Right cardiac atrium (tissue), 5 donors: ENCODE measurements at places on chromosomes 3 and 15. TPM values are rescaled to one million over a fixed set of nuclear protein-coding genes. Genes with fewer than 3 reads are reported as not detected.
A peak's percentile ranks its signal among the peaks of the same experiment; 100 is the strongest.

DNA sequence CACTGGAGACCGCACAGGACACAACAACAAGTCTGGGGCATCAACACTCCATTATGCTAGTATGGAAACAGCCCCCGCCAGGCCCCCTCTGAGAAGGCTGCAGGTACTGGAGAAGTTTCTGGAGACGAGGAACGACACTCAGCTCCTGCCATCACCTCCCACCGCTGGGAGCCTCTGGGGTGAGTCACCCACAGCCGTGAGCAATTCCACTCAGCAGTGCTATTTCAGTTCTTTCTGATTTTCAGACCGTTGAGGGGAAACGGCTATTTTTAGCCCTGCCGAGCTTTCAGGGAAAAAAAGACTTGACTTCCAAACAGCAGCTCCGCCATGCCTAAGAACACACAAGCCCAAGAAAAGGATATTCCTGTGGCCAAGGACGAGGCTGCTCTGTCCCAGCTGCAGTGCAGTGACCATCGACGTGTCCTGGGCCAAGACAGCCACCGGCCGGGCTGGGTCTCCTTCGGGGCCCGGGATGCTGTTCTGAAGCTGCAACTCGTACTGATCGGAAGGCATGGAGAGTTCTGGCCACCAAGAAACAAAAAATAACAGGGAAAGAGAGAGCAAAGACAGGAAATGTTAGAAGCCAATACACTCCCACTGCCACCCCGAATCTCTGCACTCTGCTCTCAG is 40.8 kb downstream of the NUP210 start:
- DNase-seq: no peak

DNA sequence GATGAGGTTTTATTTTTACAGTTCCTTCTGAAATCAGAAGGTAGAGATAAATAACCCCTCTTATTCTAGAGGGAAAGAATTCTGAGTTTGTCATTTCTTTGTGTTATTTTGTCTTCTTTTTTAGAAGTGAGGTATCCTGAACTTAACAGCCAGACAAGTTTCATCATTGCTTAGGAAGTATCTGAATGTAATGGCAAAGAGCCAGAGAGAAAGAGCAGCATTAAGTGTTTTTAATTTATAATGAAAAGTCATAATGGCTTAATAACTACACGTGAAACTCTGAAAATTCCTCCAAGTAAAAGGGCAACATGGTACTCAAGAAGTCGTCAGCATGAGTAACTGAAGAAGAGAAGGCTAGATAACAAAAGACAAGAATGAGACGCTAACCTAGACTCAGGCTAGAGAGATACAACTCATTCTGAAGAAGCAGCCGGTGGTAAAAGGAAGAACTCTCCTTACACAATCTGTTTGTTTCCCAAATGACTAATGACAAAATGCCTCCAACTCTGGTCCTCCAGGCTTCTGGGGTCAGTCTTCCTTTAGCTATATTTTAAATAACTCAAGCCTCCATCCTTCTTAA is 116.2 kb upstream of the NECTIN3 start:
- no peak for DNase-seq

- DNase-seq: no peak
Observed at GRCh38 chr3:13451301-13451673, 28.8 kb upstream of the HDAC11 start.

- peak; percentile 47 for DNase-seq
Observed at GRCh38 chr15:25171111-25171811, 216.5 kb downstream of the SNRPN start.

- no peak for DNase-seq
Observed at GRCh38 chr15:79901958-79902357, 5.1 kb upstream of the MTHFS start.

DNA sequence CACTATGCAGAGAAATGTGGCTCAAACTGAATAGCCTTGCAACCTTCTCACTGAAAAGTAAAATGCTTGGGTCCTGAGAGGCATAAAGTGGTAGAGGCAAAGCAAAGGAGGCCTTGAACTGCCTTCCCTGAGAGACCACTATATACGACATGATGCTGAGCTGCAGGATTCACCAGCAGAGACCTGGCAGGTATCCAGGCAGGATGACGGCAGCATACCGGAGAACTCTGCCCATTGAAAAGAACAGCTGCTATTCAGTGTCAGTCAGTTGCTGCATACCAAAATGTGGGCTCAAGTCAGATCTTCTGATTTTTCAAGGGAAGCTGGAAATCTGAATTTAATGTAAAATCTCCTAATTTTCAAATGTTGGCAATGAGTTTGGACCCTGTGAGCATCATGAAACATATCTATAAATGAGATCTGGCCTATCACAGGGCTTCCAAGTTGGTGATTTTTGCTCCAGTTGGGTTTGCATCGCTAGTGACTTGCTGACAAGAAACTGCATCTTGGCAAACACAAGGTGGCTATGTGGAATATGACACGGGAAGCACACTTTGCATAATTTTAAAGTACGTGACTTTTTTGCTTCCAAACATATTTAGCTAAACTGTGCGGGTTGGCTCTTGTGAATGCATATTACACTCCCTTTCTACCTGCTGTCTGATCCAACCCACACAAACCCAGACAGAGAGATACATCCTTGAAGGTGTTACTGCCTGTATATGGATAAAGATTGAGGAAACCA is 529.0 kb downstream of the AGBL1 start:
- DNase-seq: peak; percentile 77

- DNase-seq: no peak
Observed at GRCh38 chr3:146577662-146578061, 27.5 kb downstream of the PLSCR5 start.

- no peak for DNase-seq
Observed at GRCh38 chr3:10340476-10340875, 19.6 kb upstream of the SEC13 start.

DNA sequence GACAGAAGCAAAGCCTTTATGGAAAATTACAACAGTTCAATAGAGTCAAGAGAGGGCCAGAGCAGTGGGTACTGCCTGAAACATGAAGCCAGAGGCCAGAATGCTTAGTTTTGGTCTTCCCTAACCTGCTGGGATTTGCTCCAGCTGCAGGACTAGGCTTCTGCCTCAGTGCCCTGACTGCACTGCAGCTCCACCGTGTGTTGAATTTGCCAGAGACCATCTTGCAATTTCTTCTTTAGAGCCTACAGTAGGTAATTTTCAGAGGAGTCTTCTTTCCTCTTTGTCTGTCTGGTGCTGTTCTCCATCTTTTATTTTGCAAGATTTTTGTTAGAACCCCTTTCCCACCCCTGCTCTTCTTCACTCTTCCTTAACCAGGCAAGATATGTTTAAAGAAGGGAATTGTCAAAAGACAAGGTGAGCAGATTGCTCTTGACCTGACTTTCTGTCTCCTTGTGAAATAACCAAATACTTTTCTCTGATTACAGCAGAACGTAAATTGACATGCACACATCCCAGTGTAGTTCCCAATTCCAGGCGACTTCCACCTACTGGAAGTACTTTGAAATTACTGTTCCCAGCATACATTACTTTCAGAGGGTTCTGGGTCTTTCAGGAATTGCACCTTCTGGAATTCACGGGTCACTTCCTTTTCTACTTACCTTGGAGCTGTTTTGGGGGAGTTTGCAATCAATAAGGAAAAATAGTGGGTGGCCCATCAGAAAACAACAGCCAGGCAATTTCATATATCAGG is 161.2 kb downstream of the MINAR1 start:
- no peak for DNase-seq

DNA sequence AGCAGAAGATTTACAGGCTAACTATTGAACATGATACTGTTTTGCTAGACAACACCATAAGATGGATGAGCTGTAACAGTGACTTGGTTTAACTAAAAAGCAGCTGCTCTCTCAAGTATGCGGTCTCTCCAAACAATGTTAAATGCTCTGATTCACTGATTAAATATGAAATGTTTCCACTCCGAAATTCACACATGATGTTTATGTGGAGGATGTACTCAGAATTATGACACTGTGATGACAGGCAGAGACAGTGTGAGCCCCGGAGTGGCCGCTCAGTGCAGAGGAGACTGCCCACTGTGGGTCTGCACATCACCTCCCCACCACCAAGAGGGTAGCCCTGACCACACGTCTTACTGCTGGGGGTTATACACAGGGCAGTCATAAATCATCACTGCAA is 83.9 kb upstream of the MEX3B start:
- no peak for DNase-seq

- DNase-seq: no peak
Observed at GRCh38 chr3:41598402-41599126, 363.3 kb downstream of the ULK4 start.

DNA sequence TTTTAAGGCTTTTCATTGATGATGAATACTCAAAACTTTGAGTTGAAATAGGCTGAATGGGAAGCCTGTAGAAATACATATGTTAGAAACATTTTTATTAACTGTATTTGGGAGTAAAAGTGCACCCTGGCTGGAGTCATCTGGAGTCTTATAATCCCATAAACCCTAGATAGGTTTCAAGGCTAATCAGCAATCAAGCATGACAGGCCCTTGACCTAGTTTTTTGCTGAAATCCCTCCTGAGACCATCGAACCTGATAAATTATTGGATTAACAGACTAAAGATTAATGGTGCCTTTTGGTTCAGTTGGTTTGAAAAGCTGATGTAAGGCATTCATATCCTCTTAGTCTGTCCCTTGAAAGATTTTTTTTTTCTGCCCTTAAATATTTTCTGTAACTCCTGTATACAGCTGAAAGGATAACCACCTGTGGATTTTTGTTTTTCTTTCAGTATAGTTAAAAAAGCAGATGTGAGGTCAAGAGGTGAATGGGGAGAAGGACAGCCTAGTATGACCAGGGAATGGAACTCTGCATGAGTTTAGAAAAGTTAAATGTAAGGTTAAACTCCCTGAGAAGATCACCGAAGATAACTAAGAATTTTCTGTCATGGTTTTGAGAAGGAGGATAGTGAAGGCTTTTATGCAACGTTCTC is 69.4 kb upstream of the STXBP5L start:
- no peak for DNase-seq

DNA sequence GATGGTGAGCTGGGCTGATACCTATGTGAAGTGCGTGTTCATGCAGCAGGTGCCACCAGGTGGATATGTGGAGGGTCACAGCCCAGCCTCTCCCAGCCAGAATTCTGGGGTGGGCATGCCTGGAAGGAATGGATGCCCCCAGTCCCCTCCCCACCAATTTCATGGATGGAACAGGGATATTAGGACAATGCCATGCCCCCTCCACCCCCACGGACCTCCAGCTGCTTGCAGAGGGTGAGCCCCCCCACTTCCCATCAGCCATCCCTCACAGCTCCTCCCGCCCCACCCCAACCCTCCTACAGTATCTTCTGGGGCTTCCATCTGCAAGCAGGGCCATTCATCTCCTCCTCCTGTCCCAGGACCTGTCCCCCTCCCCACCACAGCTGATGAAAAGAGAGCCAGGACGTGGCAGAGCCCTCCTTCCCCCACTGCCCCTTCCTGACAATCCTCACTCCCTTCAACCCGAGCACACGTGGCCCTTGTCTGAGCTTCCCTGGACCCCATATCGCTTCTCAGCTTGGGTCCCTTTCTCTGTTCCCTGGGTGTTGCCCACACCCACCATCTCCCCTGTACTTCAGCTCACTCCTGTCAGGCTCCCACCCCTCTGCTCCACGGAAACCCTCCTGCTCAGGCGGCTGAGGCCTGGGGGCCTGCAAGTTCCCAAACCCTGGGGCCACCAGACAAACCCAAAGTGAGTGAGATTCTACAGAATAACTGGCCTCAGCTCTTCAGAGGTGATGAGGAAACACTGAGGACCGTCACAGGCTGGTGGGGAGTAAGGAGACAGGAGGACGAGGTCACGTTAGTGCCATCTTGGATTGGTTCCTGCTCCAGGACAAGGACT is 2.8 kb upstream of the SEMA3G start:
- DNase-seq: peak; percentile 25

GRCh38 chr15:48782911-48783310 is 28.0 kb downstream of the CEP152 start:
- no peak for DNase-seq

DNA sequence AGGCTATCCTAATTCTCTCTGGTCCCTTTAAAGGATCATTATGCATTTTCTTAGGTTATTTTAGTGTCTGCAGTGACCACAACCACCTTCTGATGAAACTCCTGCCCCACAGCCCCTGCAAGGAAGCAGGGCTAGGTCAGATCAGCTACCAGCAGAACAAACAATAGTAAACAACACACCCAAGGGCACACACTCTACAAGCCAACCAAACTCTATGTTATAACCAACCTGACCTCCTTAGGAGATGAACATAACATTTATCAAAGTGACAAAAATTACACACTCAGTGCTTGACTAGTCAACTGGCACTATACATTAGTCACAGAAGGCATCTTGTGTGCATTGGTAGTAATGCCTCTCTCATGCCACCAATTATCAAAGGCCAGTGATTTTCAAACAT is 17.3 kb downstream of the DENND6A start:
- DNase-seq: no peak

- no peak for DNase-seq
Observed at GRCh38 chr15:100256970-100257650, 84.7 kb downstream of the ADAMTS17 start.

GRCh38 chr15:100873029-100873677 is 6.5 kb upstream of the ALDH1A3 start:
- no peak for DNase-seq

- no peak for DNase-seq
Observed at GRCh38 chr3:127820221-127820825, 2.0 kb downstream of the MGLL start.

- DNase-seq: no peak
Observed at GRCh38 chr3:150270883-150271590, 137.1 kb upstream of the TSC22D2 start.

GRCh38 chr3:3686907-3687648 is 112.2 kb upstream of the LRRN1 start:
- DNase-seq: no peak

- DNase-seq: peak; percentile 81
Observed at GRCh38 chr3:13021141-13022114, 51.8 kb downstream of the IQSEC1 start.

DNA sequence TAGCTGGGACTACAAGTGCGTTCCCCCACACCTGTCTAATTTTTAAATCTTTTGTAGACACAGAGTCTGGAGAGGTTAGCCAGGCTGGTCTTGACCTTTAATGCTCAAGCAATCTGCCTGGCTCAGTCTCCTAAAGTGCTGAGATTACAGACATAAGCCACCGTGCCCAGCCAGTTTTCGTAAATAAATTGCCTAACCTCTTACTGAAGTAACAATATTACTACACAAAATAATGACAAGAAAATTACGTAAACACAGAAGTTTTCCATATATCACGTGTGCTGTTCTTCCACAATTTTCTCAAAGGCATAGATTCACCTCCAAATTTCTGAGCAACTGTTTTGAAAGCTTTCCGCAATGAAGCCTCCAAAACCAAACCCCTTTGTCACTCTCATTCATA is 58.1 kb upstream of the PROK2 start:
- DNase-seq: no peak

GRCh38 chr3:31431321-31431720 is 101.4 kb upstream of the STT3B start:
- no peak for DNase-seq

KIF9 gene
- 13.2 TPM for polyA plus RNA-seq

ATP8B4 gene
- polyA plus RNA-seq: 3.0 TPM

EBLN2 gene
- polyA plus RNA-seq: 1.2 TPM

GOLGA8G gene
- polyA plus RNA-seq: not detected

AMT gene
- polyA plus RNA-seq: 20.0 TPM

ST3GAL6 gene
- 22.8 TPM for polyA plus RNA-seq

SI gene
- polyA plus RNA-seq: not detected

LTF gene
- polyA plus RNA-seq: 1.00 TPM

PROK2 gene
- 0.11 TPM for polyA plus RNA-seq

CCRL2 gene
- polyA plus RNA-seq: 1.7 TPM

RASGRF1 gene
- 0.05 TPM for polyA plus RNA-seq

HYKK gene
- polyA plus RNA-seq: 4.9 TPM

NOX5 gene
- 0.09 TPM for polyA plus RNA-seq

MRAS gene
- 184 TPM for polyA plus RNA-seq

MORC1 gene
- polyA plus RNA-seq: not detected

SPG11 gene
- polyA plus RNA-seq: 15.0 TPM

SH3GL3 gene
- polyA plus RNA-seq: 0.88 TPM
